Suppressor macrophage (primary cell): ENCODE measurements at places on chromosomes 1 and 21.

- no peak for DNase-seq
Measured at GRCh38 chr1:2232255-2232915, 4.3 kb downstream of the SKI start.

DNA sequence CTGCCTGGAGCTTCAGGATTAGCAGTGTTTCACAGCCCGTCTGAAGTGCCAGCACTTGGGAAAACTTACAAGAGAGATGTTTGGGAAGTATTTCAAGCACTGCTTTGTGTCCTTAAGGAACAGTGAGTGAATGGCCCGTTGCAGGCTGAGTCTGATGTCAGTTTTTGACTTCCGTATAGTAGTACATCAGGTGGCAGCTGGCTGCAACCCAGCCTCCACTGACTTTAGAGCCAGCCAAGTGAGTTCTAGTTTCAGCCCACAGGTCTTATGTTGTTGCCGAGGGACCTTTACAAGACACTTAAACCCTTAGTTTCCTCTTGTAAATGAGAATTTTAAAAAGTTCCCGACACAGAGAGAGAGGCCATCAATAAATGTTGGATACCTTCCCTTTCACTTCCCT, 35.0 kb downstream of the UCK2 start:
- DNase-seq: peak; percentile 63

GRCh38 chr21:31731056-31731856, 662 bp downstream of the SCAF4 start:
- DNase-seq: peak; percentile 74

DNA sequence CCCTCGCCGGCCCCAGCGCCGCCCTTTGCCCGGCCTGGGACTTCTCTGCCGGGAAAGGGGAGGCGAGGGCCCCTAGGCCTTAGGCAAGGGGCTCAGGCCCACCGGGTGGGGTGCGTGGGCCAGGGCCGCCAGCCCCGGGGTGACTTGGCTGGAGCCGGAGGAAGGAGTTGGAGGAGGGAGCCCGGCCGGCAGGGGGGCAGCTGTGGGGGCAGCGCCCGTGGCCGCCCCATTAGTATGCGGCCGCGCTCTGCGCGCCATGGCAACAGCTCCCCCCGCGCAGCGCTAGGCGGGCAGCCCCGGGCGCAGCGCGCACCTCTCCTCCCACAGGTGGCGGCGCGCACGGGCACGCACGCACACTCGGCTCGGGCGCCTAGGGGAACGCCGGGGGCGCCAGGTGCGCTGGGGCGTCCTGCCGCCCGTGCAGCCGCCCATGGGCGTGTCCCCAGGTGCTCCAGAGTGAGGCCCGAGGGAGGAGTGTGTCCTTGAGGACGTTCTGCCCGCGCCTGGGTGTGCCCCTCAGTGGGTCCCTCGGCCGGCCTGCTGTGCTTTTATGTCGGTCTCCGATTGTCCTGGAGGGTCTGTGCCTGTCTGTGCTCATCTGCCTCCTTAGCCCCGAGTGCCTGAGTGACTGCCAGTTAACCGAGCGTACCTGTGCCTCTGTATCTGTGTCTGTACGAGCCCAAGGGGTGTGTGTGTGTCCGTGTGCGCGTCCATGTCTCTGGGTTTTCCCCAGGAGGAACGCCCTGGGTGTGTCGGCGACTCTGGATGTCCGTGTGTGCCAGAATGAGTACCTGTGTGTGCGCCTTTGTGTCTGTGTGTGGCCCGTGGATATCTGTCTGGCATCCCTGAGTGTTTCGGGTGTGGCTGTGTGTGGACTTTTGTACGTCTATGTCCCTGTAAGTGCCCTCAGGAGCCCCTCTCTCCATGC, 38.2 kb upstream of the WASF2 start:
- DNase-seq: no peak

DNA sequence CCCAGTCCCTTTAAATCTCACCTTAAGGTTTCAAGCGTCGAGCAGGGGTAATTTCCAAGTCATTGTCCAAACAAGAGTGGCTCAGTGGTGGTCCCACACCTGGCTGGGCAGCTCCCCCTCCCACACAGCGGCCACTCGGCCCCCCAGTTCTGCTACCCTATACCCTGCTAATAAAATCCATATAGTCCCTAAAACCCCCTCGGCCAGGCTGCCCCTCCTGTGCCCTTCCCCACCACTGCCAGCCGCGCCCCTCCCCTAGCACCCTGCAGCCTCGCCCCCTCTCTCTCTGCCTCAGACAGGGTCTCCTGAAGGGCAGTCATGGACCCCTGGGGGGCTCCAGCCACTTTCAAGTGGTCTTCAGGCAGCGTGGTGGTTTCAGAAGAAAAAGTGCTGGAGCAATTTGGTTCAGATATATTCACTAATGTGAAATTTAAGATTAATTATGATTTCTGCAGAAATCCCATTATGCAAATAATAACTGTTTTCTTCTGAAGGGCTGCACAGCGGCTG, 34.2 kb upstream of the TTC34 start:
- no peak for DNase-seq

GRCh38 chr1:89962024-89962741, 32.7 kb upstream of the ZNF326 start:
- peak; percentile 22 for DNase-seq

DNA sequence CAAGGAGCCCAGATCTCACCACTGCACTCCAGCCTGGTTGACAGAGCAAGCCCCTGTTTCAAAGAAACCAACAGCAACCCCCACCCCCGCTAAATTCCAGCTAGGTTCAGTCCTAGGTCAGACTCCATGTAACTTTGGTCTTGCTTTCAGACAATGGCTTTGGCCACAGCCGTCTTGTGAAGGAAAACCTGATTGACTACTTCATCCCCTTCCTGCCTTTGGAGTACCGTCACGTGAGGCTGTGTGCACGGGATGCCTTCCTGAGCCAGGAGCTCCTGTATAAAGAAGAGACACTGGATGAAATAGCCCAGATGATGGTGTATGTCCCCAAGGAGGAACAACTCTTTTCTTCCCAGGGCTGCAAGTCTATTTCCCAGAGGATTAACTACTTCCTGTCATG, 12.9 kb downstream of the TOR3A start:
- DNase-seq: no peak

DNA sequence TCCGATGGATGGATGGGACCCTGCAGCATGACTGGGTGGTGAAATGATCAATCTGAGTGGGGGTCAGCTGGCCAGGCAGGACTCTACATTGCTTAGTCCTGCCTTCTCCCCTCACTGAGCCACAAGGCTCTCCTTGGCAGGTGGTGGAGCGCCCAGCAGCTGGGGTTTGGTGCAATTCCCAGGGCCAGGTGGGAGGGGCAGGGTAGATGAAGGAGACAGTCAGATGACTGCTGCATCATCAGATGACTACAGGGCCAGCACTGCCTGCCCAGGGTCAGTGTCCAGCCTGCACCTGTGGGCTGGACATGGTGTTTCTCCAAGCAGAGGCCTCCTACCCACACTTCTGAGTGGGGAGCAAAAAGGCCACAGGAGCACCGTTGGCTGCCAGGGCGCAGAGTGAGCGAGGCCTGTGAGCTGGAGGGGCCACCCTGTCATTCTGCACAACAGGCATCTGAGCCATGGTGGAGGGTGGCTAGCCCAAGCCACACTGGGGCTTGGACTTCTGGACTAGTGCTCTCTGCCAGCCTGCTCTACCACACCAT, 103.9 kb upstream of the EDN2 start:
- no peak for DNase-seq

GRCh38 chr1:48007047-48007446, 9.9 kb upstream of the TRABD2B start:
- no peak for DNase-seq

GRCh38 chr1:243341074-243341473, 85.2 kb downstream of the SDCCAG8 start:
- no peak for DNase-seq

DNA sequence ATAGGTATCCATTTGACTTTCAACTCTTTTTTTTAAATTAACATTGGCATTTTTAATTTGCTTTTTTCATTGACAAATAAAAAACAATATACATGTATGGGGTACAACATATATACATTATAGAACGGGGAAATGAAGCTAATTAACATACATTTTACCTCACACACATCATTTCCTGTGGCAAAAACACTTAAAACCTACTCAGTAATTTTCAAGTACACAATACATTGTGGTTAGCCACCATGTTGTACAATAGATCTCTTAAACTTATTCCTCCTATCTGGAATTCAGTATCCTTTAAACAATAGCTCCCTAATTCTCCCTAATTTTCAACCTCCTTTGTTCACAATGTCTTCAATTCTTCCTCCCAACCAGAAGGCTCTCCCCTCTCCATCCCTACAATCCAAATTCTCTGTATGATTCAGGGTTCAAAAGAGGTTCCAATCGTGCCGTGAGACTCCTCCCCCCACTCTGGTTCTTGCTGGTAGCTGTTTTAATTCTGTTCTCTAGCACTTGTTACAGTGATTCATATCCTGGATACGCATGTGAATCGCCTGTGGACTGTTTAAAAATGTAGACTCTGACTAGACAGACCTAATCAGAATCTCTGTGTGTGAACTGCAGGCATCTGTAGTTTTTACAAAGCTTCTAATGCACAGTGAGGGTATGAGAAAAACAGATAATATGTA, 87.6 kb upstream of the DUSP10 start:
- DNase-seq: peak; percentile 48

GRCh38 chr1:208825300-208825699, 581.1 kb upstream of the PLXNA2 start:
- no peak for DNase-seq

DNA sequence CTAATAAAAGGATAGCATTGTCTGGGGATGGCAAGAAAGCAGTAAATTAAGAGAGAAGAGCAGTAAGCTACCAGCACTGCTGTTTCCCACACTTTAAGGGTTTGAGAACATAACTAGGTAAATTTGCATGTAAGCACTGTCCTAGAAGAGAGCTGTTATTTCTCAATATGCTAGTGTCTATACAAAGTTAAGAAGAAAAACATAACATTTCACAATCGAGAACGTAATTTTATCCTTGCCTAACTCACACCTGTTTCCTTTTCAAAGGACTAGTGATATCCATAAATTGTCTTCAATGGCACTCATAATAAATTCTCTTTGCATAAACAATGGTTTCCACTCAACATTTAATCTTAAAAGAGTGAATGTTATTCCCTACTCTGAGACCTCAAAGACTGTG, 576.0 kb downstream of the PTBP2 start:
- DNase-seq: no peak

GRCh38 chr1:18100491-18101063, 7.0 kb upstream of the IGSF21 start:
- DNase-seq: peak; percentile 68

DNA sequence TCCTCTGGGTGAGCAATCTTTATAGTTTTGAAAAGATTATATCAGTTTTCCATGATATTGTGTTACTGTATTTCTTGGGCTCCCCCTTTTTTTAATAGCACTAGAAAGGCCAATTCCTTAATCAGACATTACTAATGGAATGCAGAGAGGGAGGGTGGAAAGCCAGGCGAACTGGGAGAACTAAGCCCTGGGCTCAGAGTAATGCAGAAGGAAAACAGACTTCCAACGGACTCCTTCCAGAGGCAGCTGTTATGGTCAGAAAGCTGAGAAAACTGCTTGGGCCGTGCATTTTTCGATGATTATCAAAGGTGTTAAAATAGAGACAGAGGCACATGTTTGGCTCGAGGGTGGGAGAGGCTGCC, 206.3 kb downstream of the FOXD2 start:
- DNase-seq: no peak

DNA sequence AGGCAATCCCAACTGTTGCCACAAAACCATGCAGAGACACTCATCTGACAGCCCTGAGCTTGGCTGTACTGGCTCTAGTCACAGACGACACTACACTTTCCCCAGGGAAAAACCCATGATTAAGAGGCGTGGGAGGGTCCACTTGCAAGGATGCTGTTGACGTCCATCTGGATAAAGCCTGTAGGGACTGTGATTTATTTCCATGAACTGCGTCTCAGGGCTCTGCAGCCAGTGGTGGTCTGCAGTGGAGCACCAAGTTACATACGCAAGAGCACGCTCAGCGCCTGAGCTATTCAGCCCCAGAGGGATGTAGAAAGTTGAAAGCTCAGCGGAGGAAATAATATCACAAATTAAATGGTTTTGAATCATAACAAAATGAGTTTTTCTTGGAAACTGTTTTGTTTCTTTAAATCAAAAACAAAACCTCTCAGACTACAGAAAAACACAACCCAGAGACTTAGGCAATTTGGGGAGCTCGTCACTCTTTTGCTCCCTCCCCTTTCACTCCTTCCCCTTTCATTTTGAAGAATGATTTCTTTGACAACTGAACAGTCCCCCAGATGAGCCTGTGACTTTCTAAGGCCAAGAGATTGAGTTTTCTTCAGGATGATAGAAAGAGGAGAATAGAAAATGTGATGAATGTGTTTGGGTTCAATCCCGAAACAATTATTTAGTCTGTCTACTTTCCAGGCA, 71.2 kb downstream of the NGF start:
- no peak for DNase-seq

DNA sequence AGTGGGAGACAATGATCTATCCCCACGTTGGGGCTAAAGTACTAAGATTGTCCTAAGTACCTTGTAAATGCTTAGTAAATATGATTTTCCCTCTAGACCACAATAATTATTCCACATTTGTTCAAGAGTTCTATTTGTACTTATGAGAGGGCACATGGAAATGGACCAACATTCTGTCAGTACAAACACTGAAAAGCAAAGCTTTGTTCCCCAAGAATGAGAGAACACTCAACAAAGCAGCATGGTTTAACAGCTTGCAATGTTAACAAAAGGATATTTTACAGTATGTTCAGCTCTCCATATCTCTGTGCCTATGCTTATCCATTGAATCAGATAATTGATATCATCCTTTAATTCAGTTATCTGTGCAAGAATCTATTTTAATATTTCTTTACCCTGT, 35.4 kb downstream of the RBM11 start:
- DNase-seq: no peak

GRCh38 chr1:174191349-174191862, 32.1 kb downstream of the RABGAP1L start:
- no peak for DNase-seq

- peak; percentile 48 for DNase-seq
Measured at GRCh38 chr21:30340714-30341573, 3.5 kb upstream of the KRTAP27-1 start.

- DNase-seq: no peak
Measured at GRCh38 chr21:31107176-31107785, 69.0 kb upstream of the KRTAP19-8 start.

GRCh38 chr1:167563579-167564246, 10.2 kb upstream of the CREG1 start:
- peak; percentile 87 for DNase-seq

GRCh38 chr1:221494670-221495069, 247.2 kb downstream of the DUSP10 start:
- DNase-seq: no peak

GRCh38 chr1:74160046-74160445, 37.9 kb downstream of the LRRIQ3 start:
- no peak for DNase-seq

DNA sequence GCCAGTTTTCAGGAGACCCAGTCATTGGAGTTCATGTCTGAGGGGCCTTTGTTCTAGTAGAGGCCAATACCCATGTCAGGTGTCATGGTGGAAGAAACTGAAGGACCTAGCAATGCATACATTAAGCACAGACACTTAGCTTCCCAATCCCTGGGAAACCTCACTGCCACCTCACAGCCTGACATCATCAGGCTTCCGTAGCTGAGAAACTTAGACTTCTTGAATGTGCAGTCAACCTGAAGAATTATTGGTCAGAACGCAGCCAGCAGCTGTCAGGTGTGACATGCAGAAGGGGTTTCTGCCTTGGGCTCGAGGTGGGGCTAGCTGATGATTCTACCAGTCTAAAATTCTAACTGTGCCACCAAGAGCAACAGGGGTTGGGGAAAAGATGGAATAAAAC, 1.9 kb upstream of the ITPKB start:
- no peak for DNase-seq
